ENCODE measurements at places on chromosomes 4 and X.

GRCh38 chr4:99382745-99383360, 30.3 kb upstream of the ADH1C start:
- no peak for DNase-seq

GRCh38 chr4:52001616-52002015, 18.5 kb downstream of the LRRC66 start:
- no peak for DNase-seq

DNA sequence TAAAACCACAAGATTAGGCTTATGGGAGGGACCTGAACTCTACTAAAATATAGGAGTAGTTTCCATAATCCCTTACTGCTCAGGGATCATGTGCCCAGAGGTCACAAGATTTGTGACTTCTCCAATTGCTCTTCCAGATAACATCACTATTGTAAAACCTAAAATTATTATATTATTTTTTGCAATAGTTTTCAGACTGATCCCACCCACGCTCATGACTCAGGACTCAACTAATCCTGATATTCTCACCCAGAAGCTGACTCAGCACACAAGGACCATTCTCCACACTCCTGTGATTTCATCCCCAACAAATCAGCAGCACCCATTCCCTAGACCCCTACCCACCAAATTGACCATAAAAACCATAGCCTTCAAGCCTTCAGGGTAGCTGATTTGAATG, 24.0 kb upstream of the RPL34 start:
- DNase-seq: no peak

DNA sequence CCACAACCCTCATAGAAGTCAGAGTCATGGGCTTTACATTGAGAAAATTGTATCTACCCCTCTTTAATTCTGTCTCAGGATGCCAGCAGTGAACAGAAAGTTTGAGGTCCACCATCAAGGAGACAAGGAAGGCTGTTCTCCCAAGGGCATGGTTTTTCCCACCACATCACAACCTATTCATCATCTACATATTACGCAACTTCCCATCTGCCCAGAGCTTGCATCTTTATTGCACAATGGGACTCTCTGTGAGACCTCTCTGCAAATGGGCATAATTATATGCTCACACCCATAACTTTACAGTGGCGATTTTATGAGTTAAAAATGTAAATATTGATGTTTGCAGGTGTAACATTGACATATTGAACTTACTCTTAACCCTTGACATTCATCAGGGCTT, 38.9 kb downstream of the PAGE2 start:
- no peak for DNase-seq

DNA sequence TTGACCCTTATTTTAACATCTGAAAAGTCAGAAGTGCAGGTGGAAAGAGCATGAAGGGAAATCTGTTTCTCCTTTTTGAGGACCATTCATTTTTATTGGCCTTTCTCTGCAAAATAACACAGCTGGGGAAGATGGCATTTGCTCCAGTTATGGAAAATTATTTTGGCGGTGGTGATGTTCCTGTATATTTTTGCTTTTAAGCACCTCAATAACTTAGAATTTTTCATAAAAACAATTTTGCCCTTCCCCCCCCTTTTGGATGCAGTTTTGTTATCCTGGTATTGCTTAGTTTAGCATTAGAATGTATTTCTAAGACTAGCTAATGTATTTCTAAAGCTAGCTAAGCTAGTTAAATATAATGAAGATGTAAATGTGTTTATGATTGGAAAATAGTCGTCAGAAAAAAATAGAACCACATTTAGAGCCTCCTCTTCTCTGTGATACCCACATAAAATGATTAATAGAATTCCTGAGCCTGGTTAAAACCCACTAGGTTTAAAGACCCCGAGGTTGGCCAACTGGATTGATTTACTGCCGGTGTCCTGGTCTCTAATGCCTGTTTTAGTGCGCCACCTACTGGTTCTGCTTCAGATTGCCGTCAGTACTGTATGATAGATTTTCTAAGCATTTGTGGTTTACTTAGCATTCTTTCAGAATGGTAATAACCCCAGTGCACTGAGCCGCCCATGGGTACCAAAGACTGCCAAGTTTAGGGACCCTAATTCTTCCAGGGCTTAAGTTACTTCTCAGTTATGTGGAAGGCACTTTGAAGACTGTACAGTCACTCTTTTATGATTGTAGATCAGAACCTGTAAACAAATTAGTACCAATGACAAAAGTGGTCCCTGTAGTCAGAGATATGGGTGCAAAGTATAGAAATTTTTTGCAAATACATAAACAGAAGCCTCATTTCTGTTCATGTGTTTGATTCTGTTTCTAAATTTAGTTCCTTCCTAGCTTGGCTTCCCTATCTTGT, 11.4 kb downstream of the KLF3 start:
- DNase-seq: no peak

Data from upper lobe of right lung (tissue), 1 donor.